ENCODE measurements at places on chromosomes 16 and 17. TPM values are rescaled to one million over a fixed set of nuclear protein-coding genes. Genes with fewer than 3 reads are reported as not detected.

DNA sequence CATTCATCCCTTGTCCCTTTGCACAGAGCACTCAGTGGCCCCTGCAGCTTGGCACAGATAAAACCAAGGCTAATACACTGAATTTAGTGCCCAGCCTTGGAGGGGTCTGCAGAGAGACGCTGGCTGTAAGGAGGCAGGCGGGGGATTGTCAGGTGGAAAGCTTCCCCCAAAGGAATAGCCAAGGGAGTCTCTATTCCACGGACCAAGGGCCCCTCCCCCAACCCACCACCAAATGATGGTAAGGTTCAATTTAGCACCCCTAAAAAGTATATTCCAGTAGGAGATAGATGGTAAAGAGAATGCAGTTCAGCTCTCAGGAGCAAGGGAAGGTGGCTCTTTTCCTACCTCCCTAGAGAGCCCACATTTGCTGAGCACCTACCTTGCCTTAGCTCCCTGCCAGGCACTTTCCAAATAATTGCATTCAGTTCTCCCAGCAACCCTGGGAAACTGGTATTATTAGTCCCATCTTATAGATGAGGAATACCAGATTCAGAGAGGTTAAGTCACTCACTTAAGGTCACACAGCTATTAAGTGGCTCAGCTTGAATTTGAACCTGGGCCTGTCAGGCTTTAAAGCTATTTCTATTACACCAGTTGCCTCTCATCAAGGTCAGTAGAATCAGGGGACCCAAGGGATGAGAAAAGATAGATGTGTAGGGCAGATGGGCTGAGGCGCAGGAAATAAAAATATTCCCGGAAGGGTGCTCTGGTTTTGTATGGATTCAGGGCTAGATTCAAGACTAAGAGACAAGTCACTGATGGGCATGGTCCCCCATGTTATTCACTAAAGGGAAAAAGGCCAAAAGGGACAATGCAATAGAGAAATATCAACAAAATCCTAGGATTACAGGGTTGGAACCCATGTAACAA lies 20.0 kb upstream of the ZFHX3 start:
- no peaks in the 10 kb centered on the region for H3K36me3 ChIP-seq
- peaks cover 45% of the 10 kb centered on the region for H3K4me1 ChIP-seq
- no peak for DNase-seq
- peak overlapping the region; percentile 51 for H3K4me3 ChIP-seq
- H3K27ac ChIP-seq = peak overlapping the region; percentile 98

DNA sequence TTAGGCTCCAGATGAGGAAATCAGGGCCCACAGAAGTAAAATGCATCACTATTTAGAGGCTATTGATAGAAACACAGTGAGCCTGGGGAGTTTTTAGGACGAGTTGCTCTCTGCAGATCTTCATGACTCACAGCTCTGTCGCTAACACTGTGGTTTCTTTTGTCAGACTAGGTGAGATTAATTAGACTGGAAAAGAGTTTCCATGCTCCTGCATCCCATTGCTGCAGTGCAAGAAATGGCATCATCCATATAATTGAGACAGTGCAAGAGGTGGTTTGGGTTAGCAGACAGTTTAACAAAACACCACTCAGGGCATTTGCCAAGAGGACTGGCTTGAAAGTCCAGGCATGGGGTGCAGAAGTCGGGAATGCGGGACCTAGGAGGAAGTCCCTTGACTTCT lies 198.8 kb upstream of the CACNG5 start:
- H3K27me3 ChIP-seq = no peaks in the 10 kb centered on the region
- no peak for DNase-seq
- H3K4me3 ChIP-seq = no peak overlapping the region

DNA sequence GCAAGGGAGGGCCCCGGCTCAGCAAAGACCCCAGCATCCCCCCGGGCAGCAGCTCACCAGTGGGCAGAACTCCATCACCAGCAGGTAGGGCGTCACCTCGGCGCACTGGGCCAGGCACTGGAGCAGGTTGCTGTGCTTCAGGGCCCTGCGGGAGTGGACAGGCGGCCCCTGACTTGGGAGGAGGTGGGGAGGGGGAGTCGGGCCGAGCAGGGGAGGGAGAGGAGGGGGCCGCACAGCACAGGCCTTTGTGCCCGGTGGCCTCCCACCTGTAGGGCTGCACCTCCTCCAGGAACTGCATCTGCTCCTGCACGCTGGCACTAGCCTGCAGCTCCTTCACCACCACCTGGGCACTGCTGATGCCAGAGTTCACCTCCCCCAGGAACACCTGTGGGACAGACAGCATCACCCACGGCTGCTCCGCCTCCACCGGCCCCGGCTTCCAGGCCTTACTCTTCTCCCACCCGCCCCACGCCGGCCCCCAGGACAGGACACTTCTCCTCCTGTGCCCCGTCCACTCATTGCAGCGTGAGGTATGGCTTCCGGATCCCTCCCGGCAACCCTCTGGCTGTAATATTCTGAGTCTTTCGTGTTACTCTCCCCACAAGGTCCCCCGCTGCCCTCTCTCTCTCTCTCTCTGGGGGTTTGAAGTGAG lies 37.7 kb upstream of the PVALEF start:
- no peaks in the 10 kb centered on the region for H3K36me3 ChIP-seq
- no peak overlapping the region for H3K4me3 ChIP-seq
- H3K27ac ChIP-seq = no peak overlapping the region
- peak; percentile 54 for DNase-seq

- no peaks in the 10 kb centered on the region for H3K27me3 ChIP-seq
These were observed 21.6 kb downstream of the UBALD1 start for GRCh38 chr16:4593086-4593485.

The MAP1LC3B gene
- polyA plus RNA-seq = 189 TPM

The KRT222 gene
- 0.09 TPM for polyA plus RNA-seq

The DNAH2 gene
- polyA plus RNA-seq = 0.01 TPM

The OR1F1 gene
- not detected for polyA plus RNA-seq

All from psoas muscle (tissue), 8 donors.